ENCODE measurements at places on chromosomes 13 and 19.

GRCh38 chr13:20550799-20551198, 16.2 kb upstream of the IFT88 start:
- DNase-seq = no peak

GRCh38 chr13:101401196-101401595, 15.1 kb downstream of the NALCN start:
- DNase-seq = no peak

DNA sequence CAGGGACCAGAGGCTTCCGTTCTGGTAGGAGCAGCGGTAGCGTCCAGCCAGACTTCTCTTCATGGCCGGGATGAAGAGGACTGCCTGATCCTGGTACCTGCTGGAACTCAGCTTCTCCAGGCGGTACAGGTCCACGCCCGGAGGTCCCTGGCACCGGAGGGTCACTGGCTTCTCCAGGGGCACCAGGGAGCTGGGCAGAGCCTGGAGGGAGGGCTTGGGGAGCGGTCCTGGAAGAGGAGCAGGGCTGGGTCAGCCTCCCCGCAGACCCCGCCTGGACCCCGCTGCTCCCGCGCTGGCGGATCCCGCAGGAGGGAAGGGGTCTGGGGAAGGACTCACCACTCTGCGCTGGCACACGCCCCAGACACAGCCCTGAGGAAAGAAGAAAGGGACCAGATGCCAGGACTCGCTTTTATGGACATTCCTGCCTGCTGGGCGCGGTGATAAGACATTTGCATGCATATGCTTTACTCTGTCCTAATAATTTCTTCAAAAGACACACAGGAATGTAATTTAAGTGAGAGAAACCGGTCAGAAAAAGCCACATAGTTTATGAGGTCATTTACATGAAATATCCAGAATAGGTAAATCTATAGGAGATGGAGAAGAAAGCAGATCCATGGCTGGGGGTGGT, 5.8 kb downstream of the GP6 start:
- no peak for DNase-seq

DNA sequence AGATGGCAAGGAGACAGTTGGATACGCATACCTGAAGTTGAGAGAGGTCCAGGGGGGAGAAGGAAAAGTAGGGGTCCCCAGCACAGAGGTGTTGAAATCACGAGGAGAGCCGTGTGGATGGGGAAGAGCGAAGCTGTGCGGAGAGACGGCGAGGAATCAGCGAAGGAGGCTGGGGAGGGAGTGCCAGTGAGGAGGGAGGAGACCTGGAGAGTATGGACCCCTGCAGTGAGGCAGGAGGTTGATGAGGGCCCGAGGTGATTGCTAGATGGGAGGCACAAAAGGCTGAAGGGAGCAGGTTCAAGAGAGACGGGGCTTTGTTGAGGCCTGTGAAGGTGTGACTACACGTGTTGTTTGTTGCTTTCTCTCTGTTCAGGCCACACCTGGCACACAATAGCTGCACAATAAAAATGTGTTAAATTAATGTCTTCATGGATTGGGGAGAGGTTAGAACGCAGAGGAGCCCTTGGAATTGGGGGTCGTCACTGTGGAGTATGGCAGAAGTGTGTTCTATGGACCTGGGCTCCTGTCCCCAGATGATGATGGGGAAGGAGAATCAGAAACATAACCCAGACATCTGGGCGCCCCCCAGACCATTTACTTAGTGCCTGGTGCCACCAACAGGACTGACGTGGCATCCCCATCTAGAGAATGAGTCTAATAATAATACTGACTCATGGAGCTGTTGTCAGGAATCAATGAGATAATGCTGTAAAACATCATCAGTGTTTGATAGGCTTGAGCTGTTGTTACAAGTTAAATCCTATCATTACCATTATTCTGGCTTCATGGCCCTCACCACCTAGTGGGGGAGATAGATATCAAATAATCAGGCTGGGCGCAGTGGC, 137.5 kb downstream of the SIPA1L3 start:
- no peak for DNase-seq

GRCh38 chr19:29615891-29616425, 9.9 kb downstream of the POP4 start:
- DNase-seq = no peak

- DNase-seq = no peak
These were observed 28.3 kb upstream of the GARRE1 start for GRCh38 chr19:34226036-34226435.

DNA sequence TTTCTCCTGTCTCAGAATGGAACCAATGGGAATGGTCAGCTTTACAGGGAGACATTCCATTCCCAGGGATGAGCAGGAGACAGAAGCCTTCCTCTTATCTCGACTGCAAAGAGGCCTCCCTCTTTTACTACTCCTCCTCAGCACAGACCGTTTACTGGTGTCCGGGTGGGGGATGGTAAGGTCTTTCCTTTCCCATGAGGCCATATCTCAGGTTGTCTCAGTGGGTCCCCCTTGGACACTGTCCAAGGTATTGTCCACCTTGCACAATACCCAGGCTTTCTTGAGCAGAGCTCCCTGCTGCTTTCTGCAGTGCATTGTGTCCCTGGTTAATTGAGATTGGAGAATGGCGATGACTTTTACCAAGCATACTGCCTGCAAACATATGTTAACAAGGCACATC, 7.5 kb upstream of the ZNF808 start:
- DNase-seq = no peak

- DNase-seq = no peak
These were observed 543 bp upstream of the FAM124A start for GRCh38 chr13:51221674-51222036.

DNA sequence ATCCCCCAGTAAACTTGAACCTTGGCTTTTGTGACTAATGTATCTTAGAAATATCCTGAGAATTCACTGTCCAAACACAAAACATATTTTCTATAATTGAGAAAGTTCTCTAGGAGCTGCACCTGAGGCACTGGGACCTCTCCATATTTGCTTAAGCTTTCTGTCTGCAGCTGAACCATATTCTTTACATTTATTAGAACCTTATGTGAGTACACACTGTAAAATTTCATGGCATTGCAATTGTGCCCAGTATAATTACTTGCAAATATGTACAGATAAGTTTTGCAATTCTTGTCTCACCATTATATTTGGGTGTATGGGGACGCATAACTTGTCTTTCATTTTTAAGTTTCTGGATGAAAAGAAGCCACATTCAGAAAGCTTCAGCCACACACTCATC, 280.7 kb upstream of the KLHL1 start:
- DNase-seq = no peak

GRCh38 chr13:110006304-110006703, 219.9 kb upstream of the IRS2 start:
- no peak for DNase-seq

- DNase-seq = no peak
These were observed 269.1 kb downstream of the NDFIP2 start for GRCh38 chr13:79749984-79750551.

DNA sequence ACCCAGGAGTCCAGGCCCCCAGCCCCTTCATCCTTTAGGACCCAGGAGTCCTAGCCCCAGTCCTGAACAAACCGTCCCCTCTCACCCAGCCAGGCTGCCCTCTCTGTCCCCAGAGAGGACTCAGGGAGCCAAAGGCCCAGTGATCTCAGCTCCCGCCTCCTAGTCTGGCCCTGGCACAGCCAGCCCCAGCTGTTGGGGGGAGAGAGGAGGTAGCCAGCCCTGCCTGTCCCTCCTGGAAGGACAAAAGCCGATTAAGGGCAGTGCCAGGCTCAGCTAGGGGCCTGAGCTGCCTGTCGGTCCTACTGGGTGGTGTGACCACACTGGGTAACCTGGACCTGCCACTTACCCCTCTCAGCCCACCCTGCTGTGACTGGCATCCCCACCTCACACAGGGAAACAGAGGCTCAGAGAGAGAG, 14.5 kb downstream of the LIPE start:
- no peak for DNase-seq

DNA sequence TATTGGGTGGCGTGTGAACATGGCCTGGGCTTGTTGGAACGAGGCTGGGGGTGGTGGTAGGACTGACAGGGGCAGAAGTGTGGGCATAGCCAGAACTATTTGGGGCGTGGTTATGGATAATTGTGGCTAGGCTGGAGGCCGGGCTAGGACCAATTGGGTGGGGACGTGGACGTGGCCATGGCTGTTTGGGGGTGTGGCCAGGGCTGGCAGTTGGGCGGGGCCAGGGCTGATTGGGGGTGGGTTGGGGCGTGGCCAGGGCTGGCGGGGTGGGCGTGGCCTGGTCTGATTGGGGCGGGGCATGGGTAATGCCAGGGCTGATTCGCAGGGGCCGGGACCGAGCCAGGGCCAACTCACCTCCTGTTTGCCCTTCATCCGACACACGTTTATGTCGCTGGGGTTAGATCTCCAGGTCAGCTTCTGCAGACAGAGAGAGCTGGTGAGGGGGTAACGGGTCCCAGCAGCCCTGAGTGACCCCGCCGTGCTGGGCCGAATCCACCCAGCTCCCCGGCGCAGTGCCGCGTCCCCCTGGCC, 2.8 kb downstream of the SEMA6B start:
- no peak for DNase-seq

DNA sequence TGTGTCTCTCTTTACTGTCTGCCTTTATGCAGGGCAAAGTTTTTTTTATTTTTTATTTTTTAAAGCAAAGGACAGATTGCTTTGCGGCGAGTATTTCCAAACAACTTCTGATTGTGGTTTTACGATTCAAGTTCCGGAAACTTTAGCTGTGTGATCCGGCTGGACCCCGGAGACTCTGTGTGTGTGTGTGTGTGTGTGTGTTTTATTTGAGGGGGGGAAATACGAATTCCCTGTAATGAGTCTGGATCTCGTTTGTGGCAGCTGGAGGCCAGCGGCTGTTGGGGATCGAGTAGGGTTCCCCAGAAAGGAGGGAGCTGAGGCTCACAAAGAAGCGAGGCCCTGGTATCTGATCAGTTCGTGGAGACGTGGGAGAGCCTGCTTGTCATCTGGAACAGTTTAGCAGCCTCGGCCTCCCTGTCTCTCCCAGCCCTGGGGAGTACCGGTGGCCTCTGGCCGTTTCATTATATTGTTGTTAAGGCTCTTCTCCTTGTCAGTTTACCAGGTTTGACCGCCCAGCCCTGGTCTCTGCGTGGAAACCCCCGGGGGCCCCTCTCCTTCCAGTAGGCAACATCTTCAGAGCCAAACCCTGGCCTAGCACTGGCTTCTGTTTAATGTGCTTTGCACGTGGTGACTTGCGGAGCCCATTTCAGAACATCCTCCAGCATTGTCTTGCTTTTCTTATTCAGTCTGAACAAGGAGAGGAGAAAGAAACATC, 1.3 kb downstream of the FARP1 start:
- DNase-seq = no peak

GRCh38 chr19:9835507-9835949, 410 bp downstream of the PIN1 start:
- no peak for DNase-seq

DNA sequence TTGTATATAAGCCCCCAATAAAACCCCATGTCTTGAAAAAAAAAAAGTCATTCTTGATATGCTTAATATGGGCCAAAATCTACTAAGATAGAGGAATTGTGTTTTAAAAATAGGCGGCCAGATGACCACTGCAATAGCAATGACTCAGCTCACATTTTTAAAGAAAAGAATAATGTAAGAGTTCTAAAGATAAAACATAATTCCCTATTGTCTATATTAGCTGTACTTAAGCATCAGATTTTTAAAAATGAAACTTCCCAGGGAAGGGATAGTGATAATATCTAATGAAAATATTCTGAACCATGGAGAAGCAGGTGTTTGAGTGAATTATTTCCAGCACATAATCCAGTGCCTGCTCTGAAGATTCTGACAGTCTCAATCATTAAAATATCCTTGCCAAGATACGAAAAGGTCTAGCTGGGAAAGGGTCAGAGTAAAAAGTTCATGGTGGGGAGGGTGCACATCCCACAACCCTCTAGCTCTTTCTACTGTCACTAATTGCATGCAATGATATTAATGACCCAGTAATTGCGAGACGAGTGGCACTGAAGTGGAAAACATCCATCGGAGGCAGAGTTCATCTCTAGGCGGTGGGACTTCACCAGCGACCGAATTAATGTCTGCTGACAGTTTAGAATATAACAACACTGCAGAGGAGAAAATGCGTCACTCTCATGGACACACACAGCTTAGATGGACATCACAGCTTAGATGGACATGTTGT, 31.6 kb downstream of the EFNB2 start:
- DNase-seq = no peak

DNA sequence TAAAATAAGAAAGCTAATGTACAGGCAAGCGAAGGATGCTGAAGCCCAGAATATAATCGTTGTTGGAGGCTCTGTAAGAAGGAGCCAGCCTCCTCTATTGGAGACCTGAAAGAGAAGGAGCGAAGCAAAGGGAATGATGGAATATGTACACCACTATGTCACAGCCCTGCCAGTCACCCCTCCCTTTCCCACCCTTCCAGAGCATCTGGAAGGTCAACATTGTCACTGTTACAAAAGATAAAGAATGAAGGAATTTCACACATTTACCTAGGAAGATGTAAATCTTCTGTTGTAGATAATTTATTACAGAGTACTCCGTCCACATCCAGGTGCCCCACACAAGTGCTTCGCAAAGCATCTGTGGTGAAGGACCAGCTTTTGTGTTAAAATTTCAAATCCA, 39.7 kb upstream of the SACS start:
- no peak for DNase-seq
